ENCODE measurements at places on chromosomes 11 and 22. TPM values are rescaled to one million over a fixed set of nuclear protein-coding genes. Genes with fewer than 3 reads are reported as not detected.

The HBG2 gene
- not detected for total RNA-seq

The GPR83 gene
- not detected for total RNA-seq

The KDM4E gene
- not detected for total RNA-seq

The LPXN gene
- 85.1 TPM for total RNA-seq

GRCh38 chr11:78699609-78700135, 125.0 kb upstream of the NARS2 start:
- DNase-seq, result no peak

GRCh38 chr22:41238570-41239442, 1.9 kb downstream of the CHADL start:
- no peak for DNase-seq

DNA sequence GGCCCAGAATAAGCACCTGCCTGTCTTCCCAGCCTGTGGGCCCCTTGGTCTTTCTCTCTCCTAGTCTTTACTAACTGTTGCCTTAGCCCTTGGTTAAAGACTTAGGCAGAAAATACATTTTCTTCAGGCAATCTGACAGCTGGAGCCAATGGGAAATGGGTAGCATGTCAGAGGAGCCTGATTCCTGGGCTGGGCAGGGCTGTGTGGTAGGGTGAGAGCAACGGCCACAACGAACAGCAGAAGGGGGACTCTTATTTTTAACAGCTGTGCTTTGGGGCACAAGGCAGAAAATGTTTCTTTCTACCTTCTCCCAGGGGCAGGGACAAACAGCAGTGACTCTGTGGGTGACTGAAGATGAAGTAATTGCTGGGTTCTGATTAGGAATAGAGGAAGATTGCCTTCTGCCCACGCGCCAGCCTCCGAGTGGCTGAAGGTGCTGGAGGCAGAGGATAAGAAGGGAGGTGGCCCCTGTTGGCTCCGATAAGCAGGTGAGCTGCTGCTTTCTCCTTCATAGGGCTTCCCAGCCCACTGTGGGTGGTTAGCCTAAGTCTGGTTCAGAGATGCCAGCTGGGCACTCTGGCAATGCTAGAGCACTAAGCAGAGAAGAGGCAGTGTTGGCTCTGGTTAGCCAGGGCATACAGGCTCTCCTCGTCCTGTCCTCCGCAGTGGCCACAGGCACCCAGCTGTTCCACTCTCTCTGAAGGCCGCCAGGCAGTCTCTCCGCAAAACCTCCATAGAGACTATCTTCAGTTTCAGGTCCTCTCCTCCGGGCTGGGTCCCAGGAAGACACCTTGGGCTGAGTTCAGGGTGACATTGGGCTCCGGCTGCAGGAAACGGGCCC, 1.5 kb downstream of the YPEL4 start:
- peak; percentile 28 for DNase-seq

DNA sequence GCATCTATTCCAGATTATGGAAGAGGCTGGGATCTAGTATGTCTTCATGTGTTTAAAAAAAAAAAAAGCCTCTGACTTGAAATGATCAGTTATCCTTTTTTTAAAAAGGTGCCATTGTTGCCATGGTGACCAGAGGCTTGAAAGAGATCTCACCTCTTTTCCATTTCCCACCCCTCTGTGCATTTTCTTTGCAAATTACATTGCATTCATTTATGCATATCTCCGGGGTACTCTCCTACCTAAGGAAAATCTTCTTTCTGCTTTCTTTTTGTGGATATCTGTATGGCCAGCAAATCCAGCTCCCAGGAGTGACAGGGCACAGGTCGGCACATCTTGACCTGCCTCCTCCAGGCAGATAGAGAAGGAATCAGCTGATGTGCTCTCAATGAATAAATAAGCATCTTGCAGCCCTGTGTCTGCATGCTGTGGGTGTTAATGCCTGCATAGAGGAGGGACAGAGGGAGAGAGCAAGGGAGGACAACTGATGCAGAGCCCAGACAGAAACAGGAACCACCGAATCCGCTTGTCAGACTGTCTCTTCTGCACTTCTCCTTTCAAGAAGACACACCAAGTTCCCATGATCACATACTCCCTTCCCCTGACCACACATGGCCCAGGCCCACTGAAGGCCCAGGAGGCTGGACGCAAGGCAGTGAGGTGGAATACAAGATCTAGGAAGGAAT, 50.9 kb downstream of the CWC15 start:
- DNase-seq, result no peak

- DNase-seq, result no peak
Observed at GRCh38 chr11:44631831-44632230, 66.4 kb downstream of the CD82 start.

DNA sequence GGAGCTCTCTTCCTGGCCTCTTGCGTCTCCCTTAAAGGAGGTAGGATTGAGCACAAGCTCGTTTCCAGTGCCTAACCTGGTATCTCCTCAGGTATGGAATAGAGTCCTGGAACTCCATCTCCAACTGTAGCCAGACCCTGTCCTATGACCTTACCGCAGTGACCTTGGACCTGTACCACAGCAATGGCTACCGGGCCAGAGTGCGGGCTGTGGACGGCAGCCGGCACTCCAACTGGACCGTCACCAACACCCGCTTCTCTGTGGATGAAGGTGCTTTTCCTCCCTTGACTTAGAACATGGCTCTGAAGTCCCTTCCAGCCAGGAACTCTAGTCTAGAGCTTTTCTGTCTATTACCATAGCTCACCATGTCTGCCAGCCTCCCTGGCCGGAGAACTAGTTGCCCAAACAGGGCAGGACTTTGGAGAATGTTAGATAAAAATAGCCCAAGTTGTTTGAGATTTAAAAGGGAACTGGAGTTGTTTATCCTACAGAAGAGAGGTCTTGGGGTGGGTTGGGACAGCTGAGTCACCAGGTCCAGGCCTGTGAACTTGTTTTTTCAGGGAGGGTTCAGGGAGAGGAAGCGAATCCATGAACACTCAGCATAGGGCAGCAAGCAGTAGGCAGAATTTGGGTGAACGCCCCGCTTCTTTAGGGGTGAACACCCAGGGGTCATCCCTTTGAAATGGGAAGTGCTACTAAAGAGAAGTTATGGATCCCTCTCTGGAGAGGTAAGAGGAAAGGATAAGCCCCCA, 3.3 kb downstream of the IL10RA start:
- DNase-seq, result no peak

- DNase-seq, result peak; percentile 47
Observed at GRCh38 chr22:20244691-20245576, 23.2 kb downstream of the RTN4R start.

DNA sequence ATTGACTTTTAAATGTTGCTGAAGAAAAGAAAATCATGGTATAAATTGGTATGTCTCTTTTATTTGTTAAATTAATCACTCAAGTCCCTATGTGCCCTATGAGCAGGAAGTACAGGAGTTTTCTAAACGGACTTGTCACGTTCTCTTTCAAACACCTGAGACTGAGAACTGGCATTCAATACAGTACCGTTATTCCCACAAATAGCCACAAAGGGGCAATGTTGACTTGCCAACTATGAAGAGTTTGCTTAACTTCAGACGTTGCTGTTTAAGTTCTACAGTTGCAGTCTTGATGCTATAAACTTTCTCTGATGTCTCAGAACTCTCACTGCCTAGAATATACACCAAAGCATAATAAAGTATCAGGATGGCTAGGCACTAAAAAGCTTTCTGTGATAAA, 7.6 kb downstream of the OR56A1 start:
- DNase-seq, result peak; percentile 28

DNA sequence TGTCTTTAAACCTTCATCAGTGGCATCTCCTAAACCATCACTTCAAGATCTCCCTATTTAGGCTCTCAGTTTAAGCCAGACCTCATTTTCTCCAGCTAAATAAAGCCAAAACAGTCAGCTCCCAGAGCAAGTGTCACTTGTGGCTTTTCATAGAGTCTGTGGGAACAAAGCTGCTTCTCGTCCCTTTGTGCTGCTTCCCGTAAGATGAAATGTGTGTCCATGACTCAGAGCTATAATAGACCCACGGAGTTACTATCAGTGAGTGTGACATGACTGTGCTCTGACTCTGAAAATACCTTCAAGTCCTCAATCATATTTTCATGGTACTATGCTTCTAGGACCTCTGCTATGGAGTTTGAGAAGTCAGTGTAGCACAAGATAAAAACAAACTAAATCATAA, 57.3 kb upstream of the SLN start:
- no peak for DNase-seq

- no peak for DNase-seq
Observed at GRCh38 chr22:47552024-47552423, 789.6 kb downstream of the TBC1D22A start.

- no peak for DNase-seq
Observed at GRCh38 chr11:120714438-120714837, 202.9 kb downstream of the GRIK4 start.

GRCh38 chr22:25386538-25386884, 167.1 kb downstream of the CRYBB2 start:
- no peak for DNase-seq

GRCh38 chr11:122214567-122214966, 98.6 kb upstream of the BLID start:
- no peak for DNase-seq

DNA sequence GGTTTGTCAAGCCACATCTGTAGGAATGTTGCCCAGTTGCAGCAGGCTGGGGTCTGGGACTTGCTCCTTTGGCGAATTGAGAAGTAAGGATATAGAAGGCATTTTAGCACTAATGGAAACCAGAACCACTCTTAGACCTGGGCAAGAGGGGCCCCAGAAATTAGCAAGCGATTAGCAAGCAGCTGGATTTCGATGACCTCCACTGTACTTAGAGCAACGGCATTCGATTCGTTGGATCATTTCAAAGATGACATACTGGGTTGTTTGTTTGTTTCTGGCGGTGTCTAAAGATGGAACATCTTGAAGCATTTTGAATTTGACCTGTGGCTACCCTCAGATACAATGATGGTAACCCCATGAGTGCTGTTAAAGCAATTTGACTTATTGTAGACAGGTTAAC, 1.2 kb upstream of the CDPF1 start:
- DNase-seq, result no peak

DNA sequence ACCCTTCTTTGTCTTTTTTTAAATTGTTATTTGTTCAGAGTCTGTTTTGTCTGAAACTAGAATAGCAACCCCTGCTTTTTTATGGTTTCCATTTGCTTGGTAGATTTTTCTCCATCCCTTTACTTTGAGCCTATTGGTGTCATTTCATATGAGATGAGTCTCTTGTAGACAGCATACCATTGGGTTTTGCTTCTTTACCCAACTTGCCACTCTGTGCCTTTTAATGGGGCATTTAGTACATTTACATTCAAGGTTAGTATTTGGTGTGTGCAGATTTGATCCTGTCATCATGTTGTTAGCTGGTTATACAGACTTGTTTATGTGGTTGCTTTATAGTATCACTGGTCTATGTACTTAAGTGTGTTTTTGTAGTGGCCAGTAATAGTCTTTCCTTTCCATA, 28.0 kb downstream of the CCDC15 start:
- no peak for DNase-seq

DNA sequence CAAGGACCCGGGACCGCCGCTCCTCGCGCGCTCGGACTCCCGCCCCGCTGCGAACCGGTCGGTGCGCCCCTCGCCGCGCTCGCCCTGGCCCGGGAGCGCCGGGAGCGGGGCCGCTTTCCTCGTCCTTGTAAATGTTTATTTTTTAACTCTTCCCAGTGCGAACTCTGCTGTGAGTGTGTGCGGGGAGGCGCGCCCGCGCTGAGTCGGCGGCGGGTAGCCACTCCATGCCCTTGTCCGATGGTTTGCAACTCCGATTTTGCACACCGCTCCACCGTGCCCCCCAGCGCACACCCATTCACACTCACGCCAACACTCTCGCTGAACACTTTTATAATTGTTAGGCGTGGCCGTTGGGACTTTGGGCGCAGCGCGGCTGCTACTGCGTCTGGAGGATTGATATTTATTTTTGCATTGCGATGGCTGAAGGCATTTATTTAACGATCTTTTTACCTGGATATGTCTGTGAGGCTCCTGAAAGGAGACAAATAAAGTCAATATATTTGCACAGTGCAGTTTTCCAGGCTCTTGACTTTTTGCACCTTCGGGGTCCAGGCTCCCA, 1.0 kb downstream of the C11orf96 start:
- DNase-seq, result no peak

- no peak for DNase-seq
Observed at GRCh38 chr11:85530634-85531033, 96.5 kb downstream of the DLG2 start.

DNA sequence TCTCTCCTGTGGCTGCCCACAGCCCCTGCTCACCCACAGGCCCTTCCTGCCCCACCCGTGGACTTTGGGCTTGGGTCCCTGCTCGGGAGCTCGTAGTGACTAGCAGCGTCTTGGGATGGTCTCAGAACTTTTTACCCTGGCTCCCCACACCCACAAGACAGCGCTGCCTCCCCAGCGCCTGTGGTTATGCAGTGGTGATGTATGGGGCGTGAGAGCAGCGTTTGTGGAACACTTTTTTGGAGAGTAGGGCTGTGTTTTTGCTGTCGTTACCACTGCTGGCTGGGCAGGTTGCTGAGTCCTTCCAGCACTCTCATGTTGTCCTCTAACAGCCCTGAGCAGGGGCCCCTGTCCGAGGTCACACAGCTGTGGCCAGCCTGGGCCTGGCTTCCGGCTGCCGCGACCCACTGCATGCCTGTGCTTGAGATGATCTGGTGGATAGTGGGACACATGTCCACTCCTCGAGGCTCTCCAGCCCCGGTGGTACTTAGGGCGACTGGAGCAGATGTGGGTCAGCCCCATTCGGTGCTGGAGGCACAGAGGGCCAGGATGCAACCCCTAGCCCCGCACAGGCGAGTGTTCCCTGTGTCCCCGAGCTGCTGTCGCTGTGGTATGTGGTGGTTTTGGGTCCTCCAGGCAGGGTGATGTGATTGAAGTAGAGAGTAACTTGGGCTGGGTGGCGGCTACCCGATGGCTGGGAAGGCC, 7.1 kb upstream of the GRAMD4 start:
- DNase-seq, result peak; percentile 60

DNA sequence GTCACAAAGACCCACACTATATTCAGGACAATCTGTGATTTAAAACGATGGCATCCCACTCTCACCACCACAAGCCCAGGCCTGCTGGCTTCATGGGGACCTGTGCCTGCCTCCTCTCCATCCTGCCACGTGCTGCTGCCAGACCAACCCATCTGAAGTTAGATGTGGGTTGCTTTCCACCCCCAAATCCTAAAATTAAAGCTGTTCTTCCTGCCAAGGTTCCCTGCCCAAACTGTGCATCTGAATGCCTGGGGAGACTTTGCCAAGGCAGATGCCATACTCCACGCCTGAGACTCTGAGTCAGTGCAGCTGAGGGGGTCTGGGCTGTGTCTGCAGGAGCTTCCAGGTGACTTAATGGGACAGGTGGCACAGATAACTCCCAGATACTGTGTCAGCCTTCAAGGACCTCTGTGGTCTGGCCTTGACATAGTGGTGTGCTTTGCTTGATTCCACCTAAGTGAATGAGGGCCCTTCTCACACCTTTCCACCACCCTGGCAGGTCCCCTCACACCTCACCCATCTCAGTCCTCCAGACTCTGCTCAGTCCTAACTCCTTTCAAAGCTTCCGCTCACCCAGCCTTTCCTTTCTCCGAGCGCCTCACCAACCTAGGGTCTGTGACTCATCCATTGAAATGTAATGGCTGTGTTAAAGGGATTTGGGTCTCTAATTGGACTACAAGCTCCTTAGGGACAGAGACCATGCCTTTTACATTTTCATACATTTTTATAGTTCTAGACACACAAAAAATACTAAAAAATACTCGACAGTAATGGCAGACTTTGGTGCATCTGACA, 18.6 kb downstream of the ADAMTS8 start:
- DNase-seq, result no peak

Measured in activated naive CD4-positive, alpha-beta T cell treated with anti-CD3 and anti-CD28 coated beads for 36 hours (primary cell).